ENCODE measurements at places on chromosomes 11 and 22.

- DNase-seq = peak; percentile 90
These were observed 5.0 kb upstream of the MRPL11 start for GRCh38 chr11:66443602-66444001.

DNA sequence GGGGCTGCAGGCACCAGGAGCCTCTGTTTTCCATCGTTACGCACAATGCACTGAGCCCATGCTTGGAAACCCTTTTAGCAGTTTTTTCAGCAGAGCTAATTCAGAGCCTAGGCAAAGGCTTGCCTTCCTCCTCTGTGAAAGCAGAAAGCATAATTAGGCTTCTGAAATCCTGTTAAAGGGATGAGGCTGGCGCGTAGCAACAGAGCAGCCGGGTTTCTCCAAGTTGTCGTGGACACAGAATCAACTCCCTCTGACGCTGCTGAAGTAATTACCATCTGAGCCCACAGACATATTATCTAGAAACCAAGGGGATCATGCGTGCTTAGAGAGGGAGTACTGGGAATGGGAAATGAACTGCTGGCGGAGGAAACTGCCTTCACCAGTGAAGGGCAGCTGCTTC is 85.4 kb downstream of the MYO18B start:
- DNase-seq = no peak

DNA sequence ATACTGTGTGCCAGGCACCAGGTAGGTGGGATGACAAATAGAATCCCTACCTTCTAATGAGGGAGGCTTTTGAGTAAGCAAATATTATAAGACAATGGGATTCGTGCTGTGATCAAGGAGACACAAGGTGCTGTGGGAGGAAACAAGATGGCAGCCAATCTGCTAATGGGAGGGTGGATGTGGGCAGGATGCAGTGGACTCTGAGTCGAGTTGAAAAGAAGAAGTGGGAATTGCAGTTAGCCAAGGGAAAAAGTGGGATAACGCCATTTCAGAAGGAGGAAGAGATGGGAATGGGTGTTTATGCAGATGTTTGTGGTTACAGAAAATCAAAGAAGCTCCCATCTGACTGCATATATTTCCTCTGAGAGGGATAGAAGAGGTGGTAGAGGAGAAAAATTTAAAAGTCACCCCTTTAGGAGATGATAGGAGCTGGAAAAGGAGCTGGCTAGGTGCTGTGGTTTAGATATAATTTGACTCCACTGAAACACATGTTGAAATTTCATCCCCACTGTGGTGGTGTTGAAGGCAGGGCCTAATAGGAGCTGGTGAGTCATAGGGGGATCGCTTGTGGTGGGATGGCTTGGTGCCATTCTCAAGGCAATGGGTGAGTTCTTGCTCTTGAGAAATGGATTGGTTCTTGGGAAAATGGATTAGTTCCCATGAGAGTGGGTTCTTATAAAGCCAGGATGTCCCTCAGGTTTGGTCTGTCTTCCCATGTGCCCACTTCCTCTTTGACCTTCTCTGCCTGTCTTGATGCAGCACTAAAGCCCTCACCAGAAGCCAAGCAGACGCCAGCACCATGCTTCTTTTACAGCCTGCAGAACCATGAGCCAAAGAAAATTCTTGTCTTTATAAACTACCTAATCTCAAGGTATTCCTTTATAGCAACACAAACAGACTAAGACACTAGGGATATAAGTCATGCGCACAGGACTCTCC is 30.0 kb upstream of the POU2AF1 start:
- DNase-seq = peak; percentile 38

DNA sequence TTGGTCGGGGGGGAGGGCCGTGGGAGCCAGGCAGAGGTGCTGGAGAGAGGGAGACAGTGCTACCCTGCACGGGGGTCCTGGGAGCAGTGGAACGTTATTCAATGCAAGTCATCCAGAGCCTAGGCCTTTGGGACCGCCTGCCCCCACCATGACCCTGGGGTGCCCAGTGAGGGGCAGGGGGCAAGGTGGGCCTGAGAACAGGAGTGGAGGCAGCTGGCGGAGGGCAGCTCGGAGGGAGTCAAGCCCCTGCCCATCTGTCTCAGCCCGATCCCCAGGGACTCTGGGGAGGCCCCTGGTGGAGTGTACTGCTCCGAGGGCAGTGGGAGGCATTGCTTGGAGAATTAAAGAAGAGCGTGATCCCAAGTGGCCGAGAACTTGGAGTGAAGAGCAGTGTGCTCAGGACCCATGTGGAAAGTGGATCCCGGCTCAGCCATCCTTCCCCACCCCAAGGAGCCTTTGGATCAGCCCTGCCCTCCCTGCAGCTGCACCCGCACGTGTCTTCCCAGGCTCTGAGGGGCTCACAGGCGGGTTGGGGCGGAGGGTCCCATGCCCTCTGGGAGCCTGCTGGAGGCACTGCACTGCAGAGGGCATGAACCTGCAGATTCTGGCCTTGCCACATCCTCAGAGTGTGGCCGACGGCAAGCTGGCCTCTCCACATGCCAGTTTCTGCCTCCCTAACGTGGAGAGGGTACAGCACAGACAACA is 34.0 kb upstream of the SMIM38 start:
- DNase-seq = no peak

GRCh38 chr11:36023922-36024321 is 80.1 kb downstream of the LDLRAD3 start:
- DNase-seq = peak; percentile 22

DNA sequence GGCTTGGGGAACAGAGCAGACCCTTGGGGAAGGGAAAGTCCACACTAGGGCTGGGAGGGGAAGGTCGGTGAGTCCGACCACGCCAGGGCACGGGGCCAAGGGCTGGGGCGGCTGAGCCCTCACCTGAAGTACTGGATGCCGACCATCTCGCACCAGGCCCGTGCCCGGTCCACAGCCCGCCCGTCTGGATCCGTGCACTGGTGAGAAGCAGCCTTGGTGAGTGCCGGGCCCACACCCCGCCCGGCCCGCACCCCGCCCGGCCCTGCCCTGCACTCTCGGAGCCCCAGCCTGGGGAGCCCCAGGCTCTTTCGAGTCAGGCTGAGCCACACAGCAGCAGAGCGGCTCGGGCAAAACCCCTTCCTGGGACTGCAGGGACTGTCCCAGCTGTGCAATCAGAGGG is 1.9 kb upstream of the BAIAP2L2 start:
- no peak for DNase-seq

GRCh38 chr11:63242089-63242781 is 1.2 kb downstream of the SLC22A25 start:
- no peak for DNase-seq

GRCh38 chr11:68330700-68331337 is 18.4 kb downstream of the LRP5 start:
- no peak for DNase-seq

DNA sequence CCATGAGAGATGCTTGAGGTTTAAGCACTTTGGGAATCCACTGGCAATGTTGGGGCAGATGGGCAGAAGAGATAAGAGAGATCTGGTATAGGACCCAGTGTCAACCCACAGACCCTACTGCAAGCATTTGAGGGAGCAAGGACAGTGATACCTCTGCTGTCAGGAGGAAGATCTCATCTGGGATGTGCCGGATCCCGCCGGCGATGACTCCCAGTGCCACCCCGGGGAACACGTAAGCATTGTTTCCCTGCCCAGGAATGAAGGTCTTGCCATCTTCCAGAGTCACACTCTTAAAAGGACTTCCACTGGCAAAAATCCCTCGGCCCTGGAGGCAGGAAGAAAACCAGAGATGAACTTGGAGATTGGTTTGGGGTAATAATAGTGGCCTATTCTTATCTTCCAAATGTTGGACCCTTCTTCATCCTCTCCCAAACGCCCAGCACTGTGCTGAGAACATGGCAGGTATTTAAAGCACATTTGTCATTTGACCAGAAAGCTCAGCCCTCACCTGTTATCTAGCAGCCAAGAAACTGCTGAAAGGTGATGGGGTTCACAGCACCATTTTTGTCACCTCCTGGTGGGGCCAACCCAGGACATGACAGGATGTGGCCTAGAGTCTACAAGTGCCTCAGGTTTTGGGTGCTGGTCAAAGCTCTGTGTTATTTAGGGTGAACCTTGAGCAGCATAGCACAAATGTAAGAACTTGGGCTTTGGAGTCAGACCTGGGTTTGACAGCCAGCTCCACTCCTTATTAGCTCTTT is 71.7 kb downstream of the CCDC81 start:
- DNase-seq = no peak

DNA sequence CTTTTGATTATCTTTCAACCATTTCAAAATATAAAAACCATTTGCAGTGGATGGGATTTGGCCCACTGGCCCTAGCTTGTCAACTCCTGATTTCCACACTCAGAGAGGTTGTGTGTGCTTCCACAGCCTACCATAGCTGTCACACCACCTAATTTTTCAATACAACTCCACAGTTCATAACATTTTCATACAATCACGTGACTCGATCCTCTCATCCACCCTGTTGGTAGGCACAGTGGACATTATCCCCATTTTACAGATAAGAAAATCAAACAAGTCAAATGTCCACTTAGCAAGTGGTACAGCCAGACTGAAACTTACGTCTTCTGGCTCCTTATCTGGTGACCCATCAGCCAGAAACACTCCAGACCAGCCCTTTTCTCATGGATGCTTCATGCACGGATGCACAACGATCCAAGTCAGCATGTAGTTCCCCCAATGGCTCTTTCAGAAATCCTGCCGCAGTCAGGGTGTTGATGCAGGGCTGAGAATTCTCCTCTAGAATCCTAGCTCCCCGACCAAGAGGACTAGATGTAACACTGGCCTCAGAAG is 88.0 kb downstream of the ABTB2 start:
- no peak for DNase-seq

DNA sequence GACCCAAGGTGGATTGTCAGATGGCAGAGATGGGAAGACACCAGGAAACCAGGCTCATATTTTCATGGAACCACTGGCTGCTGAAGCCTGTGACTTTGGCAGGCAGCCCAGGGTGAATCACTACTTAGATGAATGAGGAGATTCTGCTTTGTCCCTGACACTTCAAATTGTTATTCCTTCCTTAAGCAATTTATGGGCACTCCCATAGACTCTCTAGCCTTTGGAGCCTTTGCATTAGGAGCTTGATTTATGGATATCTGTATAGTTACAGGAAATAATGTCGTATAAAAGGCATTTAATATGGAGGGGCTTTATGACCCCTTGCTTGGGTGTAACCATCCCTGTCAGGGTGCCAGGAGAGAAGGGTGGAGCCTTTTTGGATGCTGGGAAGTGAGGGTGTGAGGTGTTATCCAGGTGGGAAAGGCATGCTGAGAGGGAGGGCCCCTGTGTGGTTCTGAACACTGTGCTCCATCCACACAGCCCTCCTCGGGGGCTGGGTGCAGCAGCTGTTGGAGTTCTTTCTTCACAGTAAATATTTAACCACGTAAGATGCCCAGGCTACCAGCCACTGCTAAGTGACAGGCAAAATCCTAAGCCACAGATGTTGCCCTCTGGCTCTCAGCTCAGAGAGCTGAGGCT is 35.3 kb downstream of the IL18 start:
- DNase-seq = peak; percentile 81

DNA sequence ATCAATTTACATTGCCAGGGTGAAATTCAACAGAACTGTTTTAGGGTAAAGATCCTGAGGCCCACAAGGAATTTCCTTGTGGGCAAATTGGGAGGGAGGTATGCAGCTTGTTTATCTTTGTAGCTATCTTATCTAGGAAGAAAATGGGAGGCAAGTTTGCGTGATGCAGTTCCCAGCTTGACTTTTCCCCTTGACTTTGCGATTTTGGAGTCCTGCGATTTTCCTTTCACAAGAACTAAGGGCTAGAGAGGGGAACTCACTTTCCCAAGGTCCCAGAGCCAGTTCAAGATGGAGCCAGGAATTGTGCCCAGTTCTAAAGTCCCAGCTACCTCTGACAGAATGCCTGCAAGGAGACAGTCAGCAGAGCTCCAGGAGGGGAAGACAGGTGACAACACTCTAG is 30.7 kb downstream of the RIBC2 start:
- DNase-seq = no peak

DNA sequence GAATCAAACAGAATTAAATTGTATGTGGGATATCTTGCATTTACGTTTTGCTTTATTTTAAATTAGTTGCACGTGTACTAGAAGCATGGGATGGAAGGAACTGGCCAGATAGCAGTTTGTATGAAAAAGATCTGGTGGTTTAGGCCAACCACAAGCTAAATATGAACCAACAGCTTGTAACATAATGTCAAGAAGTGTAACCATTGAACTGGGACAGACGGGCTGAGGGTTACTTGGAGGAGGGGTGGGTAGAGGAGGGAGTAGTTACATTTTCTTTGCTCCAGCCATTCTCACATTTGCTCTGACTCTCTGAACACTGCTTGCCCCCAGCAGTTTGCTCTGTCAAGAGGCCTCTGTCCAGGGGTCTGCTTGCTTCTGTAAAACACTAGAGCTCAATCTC is 31.7 kb upstream of the CXCR5 start:
- no peak for DNase-seq

GRCh38 chr11:10204021-10204420 is 90.0 kb downstream of the SBF2 start:
- DNase-seq = no peak

DNA sequence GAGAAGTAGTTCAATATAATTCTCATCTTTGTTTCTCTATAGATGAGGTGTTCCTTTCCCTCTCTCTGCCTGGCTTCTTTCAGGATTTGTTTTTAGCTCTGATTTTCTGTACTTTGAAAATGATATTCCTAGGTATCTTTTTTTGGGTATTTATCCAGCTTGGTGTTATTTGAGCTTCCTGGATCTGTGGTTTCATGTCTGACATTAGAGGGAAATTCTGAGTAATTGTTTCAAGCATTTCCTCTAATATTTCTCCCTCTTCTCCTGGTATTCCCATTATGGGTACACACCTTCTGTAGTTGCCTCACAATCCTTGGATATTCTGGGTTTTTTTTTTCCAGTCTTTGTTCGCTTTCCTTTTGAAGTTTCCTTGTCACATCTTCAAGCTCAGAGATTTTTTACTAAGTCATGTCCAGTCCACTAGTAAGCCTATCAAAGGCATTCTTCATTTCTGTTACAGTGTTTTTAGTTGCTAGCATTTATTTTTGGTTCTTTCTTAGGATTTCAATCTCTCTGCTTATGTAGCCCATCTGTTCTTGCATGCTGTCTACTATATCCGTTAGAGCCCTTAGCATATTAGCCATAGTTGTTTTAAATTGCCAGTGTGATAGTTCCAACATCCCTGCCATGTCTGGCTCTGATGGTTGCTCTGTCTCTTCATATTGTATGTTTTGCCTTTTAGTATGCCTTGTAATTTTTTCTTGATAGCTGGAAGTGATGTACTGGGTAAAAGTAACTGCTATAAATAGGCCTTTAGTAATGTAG is 5.8 kb downstream of the CCDC81 start:
- DNase-seq = no peak

DNA sequence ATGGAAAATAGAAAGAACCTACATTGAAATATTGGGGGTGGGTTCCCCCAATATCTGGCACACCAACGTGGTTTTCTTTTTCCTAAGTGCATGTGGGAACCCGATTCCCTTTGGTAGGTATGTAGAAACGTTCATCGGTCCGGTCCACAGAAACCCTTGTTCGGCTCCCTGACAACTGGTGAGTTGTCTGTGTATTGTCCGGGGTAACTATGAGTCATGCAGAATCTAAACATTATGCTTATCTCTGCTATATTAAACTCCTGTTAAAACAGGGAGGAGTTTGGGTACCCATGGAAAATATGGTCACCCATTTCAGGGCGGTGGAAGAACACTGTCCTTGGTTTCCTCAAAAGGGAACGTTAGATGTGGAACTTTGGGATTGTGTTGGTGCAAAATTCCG is 25.1 kb upstream of the ALDH3B2 start:
- no peak for DNase-seq

All from AG10803 (cell line).